ENCODE measurements at places on chromosomes 11 and 22.

GRCh38 chr11:79330651-79331050 lies 110.2 kb downstream of the TENM4 start:
- no peak for DNase-seq

- DNase-seq, result no peak
Measured at GRCh38 chr11:84165139-84165538, 879.0 kb upstream of the CCDC90B start.

- DNase-seq, result no peak
Measured at GRCh38 chr11:134758342-134758931, 346.4 kb upstream of the B3GAT1 start.

- DNase-seq, result no peak
Measured at GRCh38 chr22:44260216-44261035, 52.3 kb downstream of the SHISAL1 start.
